Stimulated activated CD8-positive, alpha-beta memory T cell treated with anti-CD3 and anti-CD28 coated beads, Interleukin-7, amount 100 ng/mL, for 1 hour (primary cell): ENCODE measurements at places on chromosomes 2 and 18.

DNA sequence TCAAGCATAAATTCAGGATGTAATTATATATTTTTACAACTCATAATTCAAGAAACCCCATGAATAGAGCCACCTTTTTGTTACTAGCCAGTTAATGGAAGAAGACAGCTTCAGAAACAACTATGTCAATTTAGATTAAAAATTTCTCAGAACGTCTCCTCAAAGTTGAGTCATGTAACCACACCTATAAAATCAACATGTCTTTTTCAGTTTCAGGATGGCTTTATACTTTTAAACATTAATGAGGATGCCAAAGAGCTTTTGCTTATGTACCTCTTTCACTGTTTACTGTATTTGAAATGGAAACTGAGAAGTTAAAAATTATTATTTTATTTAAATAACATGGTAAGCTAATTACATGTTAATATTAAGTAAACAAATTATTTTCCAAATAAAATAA lies 280.1 kb downstream of the PTH2R start:
- DNase-seq = no peak

- no peak for DNase-seq
Observed at GRCh38 chr2:80719607-80720006, 415.1 kb upstream of the LRRTM1 start.

DNA sequence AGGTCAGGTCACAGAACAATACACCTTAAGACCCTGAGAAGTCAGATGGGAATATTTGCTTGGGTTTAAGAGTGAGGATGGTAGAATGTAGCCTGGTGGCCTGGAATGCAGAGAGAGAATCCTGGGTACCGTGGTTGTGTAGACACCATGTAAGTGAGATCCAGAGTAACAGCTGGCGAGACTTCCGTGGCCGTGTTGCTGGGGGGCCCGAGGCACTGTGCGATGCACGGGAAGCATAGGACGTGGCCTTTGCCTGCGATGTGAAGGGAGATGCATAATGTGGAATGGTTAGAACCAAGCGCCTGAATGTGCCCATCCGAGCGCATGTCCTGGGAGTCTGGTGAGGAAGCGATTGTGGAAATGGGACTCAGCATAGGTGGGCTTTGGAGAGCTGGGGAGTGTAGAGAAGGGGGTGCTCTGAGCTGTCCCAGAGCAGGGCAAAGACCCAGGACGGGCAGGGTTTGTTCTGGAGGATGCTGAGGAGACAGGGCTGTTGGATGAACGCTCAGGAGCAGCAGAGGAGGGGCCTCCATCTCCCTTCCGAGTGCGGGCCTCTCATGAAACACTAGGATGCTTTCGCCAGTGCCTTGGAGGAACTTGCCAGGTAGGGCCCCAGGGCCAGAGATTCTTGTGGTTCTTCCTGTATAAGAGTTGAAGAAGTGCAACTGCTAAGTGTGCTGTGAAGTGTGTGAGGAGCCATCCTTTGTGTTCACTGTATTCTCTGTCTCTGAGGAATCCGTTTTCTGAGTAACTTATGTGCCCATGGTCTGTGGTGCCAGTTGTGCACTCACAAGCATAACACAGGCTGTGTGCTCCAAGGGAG lies 7.1 kb downstream of the RNF144A start:
- DNase-seq = no peak

GRCh38 chr2:46723346-46723745 lies 192.3 kb downstream of the MCFD2 start:
- no peak for DNase-seq

DNA sequence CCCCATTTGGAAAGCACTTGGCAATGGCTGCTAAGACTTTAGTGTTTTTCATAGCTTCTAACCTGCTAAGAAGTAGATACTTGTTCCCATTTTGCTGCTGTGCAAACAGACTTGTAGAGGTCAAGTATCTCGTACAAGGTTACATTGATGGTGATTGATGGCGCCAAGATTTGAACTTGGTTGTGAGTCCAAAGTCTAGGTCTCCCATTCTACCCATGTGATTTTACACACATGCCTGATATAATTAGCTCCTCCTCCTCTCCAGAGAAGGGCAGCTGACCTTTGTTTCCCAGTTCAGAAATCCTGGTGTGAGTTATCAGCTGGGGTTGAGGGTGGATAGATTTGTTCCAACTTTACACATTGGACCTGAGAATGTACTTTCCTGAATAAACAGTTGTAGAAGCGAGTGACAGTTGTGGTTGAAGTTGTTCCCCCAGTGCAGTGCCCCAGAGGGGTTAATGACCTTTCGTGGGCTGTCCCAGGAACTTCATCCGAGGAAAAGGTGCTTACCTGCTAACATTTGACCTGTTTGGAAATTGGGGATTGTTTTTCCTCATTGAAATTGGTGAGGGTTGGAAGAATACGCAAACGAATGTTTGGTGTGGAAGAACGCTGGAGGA lies 10.4 kb downstream of the TCF7L1 start:
- no peak for DNase-seq

DNA sequence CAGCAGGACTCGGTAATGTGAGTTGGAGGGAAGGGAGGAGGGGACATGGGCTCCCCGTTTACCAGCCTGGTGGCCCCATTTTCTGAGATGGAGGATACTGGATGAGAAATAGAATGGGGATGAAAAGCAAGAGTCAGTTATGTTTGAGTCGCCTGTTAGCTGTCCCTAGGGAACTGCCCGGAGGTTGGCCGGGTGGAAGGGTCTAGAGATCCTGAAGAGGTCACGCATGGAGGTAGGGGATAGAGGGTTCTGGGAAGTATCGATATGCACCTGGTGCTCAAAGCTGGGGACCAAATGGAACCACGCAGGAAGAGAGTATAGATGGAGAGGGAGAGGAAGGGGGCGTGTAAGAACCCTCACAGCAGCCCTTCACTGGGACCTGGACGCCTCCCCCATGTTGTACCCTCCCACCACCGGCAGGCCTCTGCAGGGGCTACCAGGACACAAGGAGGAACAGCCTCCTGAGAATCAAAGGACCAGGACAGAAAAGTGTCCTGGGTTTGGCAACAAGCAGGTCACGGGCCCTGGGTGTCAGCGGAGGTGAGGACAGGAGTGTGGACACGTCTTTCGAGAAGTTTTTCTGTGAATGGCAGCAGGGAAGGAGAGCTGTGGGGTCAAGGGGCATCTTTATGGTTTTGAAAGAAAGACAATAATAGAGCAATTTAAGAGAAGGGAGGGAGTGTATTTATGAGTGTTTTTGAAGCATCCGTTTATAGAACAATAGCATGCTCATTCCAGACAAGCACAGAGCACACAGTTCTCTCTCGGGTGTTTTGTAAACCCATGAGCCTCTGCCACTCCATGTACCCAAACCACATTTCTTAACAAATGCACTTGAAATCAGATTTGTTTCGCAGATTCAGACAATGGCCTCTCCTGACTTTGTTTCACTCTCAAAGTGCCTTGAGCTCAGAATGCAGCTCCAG lies 132.2 kb downstream of the SMAD7 start:
- DNase-seq = no peak

GRCh38 chr18:9103376-9103873 lies 926 bp downstream of the NDUFV2 start:
- no peak for DNase-seq

DNA sequence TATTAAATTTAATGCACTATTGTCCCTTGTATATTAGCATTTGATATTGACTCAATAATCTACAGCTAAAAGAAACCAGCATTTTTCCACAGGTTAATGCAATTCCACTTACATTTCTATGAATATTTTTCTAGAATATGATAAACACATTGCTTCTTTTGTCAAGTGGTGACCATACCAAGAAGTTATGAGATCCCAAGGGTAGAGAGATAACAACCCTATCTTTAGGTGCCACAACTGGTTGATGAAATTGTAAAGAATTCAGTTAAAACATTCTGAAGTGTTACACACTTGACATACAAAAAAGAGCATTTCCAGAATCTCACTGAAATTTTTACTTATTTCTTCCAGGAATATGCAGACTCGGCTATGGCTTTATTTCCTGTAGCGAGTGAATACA lies 56.0 kb downstream of the ABCG8 start:
- no peak for DNase-seq

- no peak for DNase-seq
Observed at GRCh38 chr2:216780843-216781242, 79.0 kb downstream of the TNP1 start.

GRCh38 chr2:137298377-137298776 lies 533.0 kb downstream of the THSD7B start:
- DNase-seq = no peak

- DNase-seq = no peak
Observed at GRCh38 chr18:54004828-54005227, 219.6 kb downstream of the MBD2 start.

- DNase-seq = no peak
Observed at GRCh38 chr18:61199171-61199848, 133.9 kb upstream of the CDH20 start.

DNA sequence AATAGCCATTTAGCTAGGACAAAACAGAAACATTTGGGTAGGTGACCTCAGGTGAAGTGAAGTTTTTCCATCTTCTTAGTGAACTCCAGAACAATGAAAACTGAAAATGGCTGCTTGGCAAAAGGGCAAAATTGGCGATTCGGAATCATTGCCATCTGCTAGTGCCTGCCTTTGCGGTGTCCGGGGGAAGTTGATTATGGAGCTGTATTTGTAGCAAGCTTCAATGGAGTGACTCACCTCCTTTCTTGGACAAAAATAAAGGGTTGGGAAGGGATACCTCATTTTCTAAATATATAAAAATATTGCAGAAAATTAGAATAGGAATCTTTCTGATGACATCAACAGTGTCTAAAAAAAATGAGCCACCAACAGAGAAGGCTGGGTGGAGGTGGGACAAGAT lies 460.5 kb downstream of the TGIF1 start:
- DNase-seq = no peak

GRCh38 chr18:59993560-59993959 lies 93.8 kb downstream of the PMAIP1 start:
- no peak for DNase-seq

DNA sequence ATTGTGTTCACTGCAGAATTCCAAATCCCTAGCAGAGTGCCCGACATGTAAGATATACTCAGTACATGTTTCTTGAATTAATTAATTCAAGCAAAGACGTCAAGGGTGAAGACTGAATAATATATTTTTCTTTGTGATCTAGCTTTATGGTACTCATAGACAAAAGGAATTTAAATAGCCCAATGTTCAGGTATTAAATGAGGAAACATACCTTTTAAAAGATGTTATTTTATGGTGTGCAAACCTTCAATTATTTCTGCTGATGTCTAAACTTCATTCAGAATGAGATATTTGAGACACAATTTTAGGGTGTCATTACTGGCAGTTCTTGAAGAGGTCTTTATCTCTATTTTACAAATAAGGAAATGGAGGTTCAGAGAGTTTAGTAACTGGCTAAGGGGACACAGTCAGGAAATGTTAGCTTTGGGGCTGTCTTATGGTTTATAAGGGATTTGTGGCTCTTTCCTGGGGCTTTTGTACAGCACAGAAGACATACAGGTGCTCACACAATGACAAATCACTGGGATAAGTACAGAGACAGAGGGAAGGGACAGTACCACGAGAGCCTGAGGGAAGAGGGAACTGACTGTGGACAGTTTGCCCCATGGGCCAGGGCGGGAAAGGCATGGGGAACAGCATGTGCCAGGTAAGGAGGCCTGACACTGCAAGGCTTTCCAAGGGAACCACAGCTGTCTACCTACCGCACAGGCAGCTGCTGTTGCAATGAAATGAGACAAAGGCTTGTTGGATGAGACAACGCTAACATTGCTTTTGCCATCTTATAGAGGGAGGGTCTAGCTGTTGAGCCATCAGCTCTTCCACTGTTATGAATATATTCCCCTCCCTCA lies 155.3 kb downstream of the DDX1 start:
- DNase-seq = no peak

GRCh38 chr18:56089612-56090258 lies 501.7 kb upstream of the TCF4 start:
- DNase-seq = no peak

DNA sequence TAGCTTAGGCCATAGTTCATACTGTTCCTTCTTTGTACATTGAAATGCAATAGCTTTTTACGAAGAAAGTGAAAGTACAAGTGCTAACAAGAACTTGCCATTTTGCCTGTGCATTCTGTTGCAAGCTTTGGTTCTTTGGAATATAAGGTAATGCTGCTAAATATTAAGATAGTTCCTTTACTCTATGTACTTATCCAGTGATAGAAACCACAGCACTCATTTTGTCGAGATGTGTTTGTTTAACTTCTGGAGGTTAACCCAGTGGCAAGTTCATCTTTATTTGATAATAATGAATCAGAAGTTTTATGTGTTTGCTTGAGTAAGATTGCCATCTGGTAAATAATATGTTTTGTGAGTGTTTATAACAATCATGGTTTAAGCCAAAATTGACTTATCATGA lies 373.1 kb upstream of the FANCL start:
- DNase-seq = no peak

- DNase-seq = no peak
Observed at GRCh38 chr2:190891372-190891771, 10.8 kb downstream of the GLS start.

DNA sequence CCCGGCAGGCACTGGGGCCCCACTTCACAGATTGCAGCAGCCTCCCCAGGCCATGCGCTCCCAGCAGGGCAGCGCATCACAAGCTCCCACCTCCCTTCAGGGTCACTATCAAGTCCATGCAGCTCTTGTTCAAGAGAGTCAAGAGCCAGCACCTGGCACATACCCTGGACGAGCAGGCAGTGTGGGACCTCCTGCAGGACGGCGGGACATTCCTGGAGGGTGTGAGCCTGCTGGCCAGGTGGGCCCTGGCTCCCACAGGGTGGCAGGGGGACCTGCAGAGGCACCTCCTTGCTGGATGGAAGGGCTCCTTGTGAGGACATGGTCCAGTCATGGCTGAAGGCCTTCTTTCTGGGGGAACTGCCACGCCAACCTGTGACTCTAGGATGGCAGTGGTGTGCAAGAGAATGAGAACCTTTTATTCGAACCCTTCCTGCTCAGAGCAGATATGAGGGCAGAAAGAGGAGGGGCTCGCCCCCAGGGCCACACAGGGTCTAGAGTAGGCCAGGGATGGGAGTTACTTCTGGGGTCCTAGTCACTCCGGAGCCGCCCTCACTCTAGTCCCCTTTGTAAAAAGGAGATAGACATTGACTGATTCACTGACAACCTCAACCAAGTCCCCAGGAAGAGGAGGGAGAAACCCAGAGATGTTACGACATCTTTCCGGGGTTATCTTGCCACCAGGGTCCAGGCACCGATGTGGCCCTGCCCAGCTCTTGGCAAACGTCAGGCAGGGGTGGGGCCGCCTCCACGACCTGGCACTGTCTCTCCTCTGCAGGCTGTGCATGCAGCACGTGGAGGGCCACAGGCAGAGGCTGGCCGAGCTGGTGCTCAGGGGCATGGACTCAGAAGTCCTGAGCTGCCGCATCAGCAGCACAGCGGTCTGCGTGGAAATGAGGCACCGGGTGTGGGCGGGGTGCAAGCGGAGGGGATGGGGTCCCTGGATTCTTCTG lies 31.3 kb downstream of the HJURP start:
- DNase-seq = no peak

GRCh38 chr2:179265082-179265510 lies 464 bp upstream of the SESTD1 start:
- DNase-seq = no peak
